NCI-H526 (cell line): ENCODE measurements at places on chromosomes 7 and 10.

- no peak for DNase-seq
Measured at GRCh38 chr10:125084191-125084613, 76.2 kb downstream of the CTBP2 start.

DNA sequence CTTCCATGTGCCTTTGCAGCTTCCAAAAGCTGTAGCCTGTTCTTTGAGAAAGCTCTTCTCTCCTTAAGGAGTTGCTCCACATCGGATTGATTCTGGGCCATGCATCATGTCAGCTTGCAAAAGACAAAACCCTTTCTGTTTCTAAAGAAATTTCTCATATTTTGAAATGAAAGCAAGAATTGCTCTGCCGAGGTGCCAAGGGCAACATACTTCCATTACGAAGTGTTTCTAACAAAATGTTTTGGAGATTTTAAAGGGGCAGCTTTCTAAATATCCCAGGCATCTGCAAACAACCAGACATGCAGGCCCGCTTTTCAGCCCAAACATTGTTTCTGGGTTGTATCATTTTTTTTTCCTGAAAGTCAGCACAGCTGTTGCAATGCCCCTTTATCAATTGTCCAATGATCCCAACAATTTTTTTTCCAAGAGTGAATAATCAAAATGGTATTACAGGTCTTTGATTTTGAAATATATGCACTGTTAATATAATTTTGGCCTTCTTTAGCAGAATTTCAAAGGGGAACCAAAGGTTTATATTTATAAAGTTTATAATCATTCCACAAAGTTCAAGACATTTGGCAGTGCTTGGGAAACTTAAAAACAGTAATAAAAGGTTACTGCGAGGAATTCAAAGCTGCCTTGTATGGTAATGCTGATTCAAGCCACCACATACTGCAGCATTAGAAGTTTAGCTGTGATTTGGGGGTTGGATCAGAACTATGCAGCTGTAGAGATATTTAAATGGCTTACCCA is 61.0 kb downstream of the TES start:
- no peak for DNase-seq

DNA sequence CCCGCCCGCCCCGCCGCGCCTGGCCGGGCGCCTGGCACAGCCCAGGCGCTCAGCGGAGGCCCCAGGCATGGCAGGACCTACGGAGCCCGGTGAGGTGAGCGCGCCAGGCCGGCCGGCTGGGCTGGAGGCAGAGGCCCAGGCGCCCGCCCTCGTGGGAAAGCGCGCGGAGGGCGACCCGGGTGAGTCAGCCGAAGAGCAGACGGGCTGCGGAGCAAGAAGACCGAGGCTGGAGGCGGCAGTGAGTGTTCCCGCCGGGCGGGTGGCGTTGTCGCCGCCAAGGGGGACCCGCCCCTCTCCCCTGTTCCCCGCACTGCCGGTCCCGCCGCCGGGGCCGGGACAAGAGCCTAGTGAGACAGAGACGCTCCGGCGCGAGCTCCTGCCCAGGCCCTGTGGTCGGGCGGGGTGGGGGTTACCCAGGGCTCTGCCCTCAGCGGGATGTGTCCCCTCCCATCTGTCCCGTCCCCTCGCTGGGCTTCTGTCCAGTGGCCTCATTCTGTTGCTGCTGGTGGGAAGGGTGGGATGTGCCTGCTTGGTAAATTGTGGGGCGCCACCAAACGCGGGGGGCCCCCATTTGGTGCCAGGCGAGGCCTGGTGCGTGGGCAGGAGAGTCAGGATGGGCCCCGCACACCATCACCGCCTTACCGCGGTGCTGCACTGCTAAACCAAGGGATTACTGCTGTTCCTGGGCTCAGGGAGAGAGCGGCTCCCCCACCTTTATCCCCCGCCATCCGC is 17.0 kb upstream of the NODAL start:
- DNase-seq: peak; percentile 37

DNA sequence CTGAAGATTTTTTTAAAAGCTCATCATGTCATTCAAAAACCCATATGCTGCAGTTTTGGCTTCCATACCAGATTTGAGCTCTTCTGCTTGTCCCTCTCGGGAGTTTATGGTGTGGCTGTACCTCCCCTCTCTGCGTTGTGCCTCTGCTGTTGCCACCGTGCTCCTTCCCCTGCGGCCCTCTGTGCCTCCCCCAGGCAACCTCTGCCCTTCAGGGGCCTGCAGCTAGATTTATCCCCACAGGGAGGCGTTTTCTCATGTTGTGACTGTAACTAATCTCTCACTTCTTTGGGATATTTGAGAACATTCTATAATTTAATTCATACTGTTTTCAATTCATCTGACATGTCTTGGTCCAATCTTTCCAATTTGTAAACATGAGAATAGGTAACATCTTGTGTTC is 52.7 kb downstream of the TASOR2 start:
- no peak for DNase-seq

GRCh38 chr7:106451171-106451570 is 166.4 kb upstream of the NAMPT start:
- DNase-seq: no peak
